ENCODE measurements at places on chromosomes 7 and 10. TPM values are rescaled to one million over a fixed set of nuclear protein-coding genes. Genes with fewer than 3 reads are reported as not detected.

Gene OPN4
- not detected for total RNA-seq

- no peak for DNase-seq
Observed at GRCh38 chr7:47047384-47047783, 534.5 kb downstream of the TNS3 start.

Gene ACTR3C
- total RNA-seq, result 0.48 TPM

DNA sequence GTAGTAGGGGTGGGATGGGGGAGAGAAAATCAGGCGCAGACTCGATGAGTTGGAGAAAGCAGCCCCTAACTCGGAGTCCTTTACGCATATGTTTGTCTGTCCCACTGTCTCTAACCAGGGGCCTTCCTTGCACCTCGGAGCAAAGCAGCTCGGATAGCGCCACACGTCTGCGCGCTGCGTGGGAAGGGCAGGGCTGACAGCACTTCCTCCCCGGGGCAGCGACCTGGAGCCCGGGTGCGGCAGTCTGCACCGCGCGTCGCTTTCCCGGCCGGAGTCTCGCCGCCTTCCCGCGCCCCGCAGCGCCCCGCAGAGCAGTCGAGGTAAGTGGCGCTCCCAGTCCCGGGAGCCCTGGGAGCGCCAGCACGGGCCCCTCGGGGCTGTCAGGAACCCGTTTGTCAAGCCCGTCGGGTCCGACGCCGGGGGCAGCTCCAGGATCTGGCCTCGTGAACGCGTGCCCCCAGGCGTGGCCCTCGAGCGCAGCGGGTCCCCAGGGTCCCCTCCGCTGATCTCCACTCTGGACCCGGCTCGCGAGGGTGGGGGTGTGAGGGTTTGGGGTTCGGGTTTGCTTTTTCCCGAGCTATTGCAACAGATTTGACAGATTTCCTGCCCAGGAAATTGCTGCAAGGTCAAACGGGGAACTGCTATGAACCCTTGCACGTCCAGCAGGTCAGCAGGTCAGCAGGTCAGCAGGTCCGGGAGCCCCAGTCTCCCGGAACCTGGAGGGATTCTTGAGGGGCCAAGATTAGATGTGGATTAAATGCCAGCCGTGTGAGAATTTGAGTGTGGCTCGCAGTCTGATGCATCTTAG, 597 bp downstream of the APBB1IP start:
- DNase-seq, result peak; percentile 85

DNA sequence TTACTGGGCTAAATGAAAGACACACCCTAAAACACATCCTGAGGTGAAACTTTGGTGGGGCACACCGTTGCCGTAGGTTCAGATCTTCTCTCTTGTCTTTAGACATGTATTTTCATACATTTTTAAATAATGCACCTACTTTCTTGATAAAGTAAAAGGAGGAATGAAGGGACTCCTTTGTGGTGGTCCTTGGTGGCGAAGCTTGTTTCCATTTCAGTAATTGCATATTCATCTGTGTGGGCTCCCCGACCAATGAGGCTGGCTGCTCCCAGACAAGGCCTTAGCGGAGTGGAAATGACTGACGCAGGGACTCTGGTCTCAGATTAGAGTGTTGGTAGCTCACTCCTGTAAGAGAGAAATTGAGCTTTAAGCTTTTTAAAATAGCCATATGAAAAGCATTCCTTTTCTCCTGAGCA, 815 bp downstream of the CCSER2 start:
- peak; percentile 56 for DNase-seq

DNA sequence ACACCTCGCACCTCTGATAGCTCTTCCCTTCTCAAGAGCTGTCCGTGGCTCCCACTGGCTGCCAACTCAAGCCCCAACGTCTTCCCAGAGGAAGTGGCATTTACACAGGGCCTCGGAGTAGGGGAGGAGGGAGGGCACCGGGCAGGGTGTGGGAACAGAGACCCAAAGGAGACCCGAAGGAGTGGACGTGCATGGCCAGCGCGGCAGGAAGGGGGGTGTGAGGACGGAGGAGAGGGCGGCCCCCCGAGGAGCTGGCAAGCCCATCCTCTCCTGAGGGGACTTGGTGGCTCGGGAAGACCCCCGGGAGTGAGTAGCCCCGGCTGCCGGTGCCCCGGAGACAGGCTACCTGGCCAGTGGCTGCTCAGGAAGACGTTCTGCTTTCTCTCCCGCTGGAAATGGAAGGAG, 85.9 kb downstream of the FOXL3 start:
- DNase-seq, result no peak

Measured in Karpas-422 (cell line).